ENCODE measurements at places on chromosomes 1 and 21. TPM values are rescaled to one million over a fixed set of nuclear protein-coding genes. Genes with fewer than 3 reads are reported as not detected.

The KIAA1614 gene
- polyA plus RNA-seq, result 1.4 TPM

The RIPK4 gene
- not detected for polyA plus RNA-seq

The CA14 gene
- polyA plus RNA-seq, result 1.5 TPM

The RNF186 gene
- not detected for polyA plus RNA-seq

The AIRE gene
- polyA plus RNA-seq, result not detected

The LHX4 gene
- polyA plus RNA-seq, result not detected

The CHRNB2 gene
- polyA plus RNA-seq, result 15.5 TPM

The REG4 gene
- not detected for polyA plus RNA-seq

The CADM3 gene
- 91.2 TPM for polyA plus RNA-seq

The LINGO4 gene
- not detected for polyA plus RNA-seq

The CHD1L gene
- 29.5 TPM for polyA plus RNA-seq

The SPRR2G gene
- polyA plus RNA-seq, result not detected

The STUM gene
- polyA plus RNA-seq, result 0.44 TPM

The NCMAP gene
- not detected for polyA plus RNA-seq

The PSRC1 gene
- 7.9 TPM for polyA plus RNA-seq

The OR2M5 gene
- polyA plus RNA-seq, result not detected

The DYRK3 gene
- 7.5 TPM for polyA plus RNA-seq
